ENCODE measurements at places on chromosomes 4 and X.
A peak's percentile ranks its signal among the peaks of the same experiment; 100 is the strongest.

- DNase-seq, result no peak
Observed at GRCh38 chr4:2968381-2968780, 5.0 kb downstream of the GRK4 start.

DNA sequence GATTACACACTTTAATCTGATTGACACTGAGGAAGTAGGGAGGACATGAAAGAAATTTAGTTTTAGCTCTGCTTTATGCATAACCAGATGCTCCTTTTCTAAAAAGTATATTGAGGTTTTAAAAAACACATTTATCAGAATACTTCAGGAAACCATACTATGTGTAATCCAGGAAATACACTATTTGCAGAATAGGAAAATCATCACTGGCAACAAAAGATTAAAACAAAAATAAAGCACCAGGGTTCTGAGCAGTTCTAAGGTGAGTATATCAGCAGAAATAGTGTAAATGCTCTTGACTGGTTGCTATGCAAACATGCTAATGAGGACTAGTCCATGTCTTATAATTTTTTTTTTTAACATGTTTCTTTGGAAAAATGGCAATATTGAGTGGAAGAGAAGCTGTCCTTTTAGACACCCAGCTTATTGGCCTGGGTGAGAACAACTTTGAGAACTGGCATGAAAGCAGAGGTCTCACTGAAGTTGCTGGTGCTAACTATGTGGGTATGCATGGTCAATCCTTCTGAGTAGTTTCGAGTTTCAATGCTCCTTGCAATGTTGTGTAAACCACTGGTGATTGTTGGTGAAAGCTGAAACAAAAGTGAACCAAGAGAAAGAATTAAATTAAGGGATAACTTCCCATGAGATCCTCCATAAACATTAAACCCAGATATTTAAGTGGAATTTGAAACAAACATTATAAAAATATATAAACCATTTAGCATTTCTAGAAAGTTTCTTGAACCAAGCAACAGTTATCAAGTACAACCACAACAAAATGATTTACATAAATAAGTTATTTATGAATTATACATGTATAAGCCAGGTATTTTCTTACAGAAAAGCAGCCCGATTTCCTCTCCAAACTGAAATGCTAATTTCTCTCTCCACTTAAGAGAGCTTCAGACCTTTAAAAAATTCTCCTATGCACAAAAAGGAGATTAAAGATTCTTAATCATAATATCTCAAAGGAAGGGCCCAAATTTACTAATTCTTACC is 20.4 kb upstream of the SCD5 start:
- no peak for DNase-seq

GRCh38 chr4:5750052-5750945 is 39.3 kb downstream of the EVC start:
- DNase-seq, result peak; percentile 31

- DNase-seq, result no peak
Observed at GRCh38 chrX:39205467-39205866, 404.2 kb downstream of the MID1IP1 start.

- peak; percentile 66 for DNase-seq
Observed at GRCh38 chr4:139833151-139833910, 167.7 kb downstream of the MGST2 start.

GRCh38 chr4:15162465-15163283 is 160.4 kb downstream of the CPEB2 start:
- peak; percentile 7 for DNase-seq

DNA sequence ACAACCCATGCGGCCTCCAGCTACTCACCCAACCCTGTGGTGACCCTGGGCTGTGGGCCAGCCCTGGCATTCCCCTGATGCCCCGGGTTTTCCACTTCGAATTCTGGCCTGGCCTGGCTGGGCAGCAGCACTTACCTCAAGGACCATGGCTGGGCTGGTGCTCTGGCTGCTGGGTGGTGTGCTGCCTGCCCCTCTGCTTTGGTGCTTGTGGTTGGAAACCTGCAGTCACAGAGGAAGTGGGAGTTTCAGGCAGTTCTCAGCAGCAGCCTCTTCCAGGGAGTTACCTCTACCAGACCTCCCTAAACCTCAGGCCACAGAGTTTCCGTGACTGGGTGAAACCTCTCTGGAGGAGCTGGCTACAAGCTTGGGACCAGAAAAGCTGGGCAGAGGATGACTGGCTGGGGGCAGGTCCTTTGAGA is at the start of gene CXCR3:
CXCR3 (minus strand) TSS at position 209 of the 419 bp plus-strand sequence; CDS start at position 147, 62 bp downstream.
- DNase-seq, result no peak

DNA sequence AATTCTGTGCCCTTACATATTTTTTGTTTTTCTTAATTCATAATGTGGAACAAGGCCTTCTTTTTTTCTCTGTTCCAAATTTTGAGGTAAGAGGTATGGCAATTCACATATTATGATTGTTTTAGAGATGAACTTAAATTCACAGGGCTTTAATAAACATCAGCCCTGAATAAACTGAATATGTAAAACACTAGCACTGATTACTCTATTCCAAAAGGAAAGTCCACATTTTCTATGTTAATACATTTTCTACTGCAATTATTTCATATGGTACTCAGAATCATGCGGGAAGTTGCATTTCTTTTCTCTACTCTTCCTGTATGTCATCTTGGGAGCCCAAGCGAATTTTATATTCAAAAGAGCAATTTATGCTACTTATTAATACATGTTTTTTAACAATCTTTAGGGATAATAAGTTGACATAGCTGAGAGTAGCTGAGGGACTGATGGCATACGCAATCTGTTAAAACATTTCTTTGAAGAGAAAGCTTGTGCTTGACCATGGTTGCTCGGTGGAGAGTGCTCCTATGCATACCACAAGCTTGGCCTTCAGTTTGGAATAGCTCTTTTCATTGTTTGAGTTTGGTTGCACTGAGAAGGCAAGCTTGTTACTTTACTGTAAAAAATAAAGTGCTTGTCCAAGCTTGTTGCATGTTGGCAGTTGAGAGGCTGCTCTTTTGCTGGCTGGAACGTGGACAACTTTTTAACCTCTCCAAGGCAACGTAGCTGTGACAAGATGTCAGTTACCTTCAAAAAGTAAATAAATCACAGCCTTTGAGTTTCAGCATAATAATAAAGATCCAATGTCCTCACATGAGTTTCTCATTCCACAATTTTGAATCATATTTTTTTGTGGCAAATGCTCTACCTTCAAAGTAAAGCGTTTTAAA is 196.3 kb upstream of the SPRY1 start:
- DNase-seq, result no peak

DNA sequence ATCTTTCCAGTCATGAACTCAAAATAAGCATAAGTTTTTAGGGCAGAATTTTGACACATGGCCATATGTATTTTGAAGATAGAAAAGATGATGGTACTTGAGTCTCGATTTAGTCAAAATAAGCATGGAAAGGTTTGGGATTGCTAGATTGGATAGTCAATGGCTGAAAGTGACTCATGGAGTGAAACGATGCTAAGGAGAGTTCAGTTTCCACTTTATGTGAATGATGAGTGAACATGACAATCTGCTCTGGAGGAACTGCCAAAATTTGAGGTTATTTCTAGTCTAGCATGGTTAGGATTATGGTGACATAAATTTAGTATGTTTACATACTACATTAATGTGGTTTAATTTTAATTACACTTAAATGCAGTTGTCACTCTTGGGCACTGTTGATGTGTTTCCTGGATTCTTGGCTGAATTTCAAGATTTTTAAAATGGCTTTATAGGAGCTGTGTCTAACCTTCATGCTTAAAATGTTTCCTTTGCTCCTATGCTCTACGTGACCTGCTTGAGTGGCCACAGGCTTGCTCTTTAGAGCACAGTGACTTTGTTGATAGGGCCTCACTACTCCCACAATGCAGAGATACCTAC is 17.1 kb downstream of the DDX3X start:
- peak; percentile 23 for DNase-seq
